Calu3 (cell line): ENCODE measurements at places on chromosomes 11 and 22.
A peak's percentile ranks its signal among the peaks of the same experiment; 100 is the strongest.

- no peak for DNase-seq
Measured at GRCh38 chr11:3637201-3637600, 4.6 kb downstream of the ART5 start.

GRCh38 chr11:75269896-75270295 lies 29.3 kb downstream of the TPBGL start:
- DNase-seq, result no peak

GRCh38 chr11:70082829-70083228 lies 4.7 kb downstream of the ANO1 start:
- DNase-seq, result peak; percentile 28

- DNase-seq, result no peak
Measured at GRCh38 chr22:17109113-17109865, 11.9 kb downstream of the TMEM121B start.

DNA sequence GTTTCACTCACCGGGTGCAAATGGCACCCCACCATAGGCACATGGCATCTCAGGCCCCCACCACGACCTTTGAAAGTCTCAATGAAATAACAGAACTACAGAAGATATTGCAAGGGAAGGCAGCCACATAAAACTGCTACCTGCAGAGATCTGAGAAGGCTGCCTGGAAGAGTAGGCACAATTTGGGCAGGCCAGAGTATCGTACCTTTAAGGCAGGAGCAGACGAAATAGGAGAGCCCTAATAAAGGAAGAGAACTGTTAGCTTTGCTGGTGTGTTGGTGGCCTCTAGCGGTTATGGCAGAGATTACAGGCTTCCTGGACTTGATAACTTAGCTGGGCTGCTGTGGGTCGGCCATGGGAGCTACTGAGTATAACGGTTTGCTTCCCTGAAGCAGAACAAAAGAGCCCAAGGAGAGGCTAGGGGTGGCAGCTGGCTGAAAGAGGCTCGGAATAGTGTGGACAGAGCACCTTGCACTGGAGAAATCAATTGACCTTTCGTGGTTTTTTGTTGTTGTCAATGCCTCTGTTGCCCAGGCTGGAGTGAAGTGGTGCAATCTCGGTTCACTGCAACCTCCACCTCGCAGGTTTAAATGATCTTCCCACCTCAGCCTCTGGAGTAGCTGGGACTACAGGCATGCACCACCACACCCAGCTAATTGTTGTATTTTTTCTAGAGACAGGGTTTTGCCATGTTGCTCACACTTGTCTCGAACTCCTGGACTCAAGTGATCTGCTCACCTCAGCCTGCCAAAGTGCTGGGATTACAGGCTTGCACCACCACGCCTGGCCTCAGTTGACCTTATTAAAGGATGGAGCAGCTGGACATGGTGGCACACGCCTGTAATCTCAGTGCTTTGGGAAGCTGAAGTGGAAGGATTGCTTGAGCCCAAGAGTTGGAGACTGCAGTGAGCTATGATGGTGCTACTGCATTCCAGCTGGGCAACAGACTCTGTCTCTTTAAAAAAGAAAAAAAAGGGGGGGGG lies 4.8 kb downstream of the SDF2L1 start:
- DNase-seq, result peak; percentile 77

DNA sequence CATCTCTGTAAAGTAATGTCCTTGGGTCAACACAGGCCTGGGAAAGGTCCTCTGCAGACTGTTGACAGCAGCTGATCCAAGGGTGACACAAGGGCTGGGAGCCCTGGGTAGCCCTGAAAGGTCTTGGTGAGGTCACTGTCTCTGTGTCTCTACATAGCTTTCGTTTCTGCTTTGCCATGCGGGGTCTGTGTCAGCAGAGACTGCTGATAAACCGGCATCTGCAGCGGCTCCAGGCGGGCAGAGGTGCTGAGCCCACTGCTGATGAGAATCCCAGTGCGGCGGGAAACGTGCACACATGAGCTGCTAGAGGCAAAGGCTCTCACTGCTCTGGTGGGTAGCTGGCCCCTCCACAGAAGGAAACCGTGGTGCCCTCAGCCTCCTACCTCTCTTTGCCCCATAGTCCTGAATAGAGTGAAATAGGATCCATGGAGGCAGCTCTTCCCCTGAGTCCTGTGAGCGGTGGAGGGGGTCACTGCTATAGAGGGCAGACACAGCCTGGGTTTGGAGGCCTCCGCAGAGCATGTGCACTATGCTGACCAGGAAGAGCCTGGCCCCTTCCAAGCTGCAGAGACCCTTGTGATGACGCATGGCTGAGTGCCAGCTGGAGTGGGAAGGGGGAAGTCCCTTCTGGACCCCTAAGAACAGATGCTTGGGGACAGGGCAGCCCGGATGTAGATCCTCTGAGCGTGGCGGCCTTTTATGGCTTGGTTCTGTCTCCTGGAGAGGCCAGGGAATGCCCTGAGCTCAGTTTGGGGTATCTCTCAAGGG lies 17.8 kb upstream of the ST3GAL4 start:
- DNase-seq, result no peak

DNA sequence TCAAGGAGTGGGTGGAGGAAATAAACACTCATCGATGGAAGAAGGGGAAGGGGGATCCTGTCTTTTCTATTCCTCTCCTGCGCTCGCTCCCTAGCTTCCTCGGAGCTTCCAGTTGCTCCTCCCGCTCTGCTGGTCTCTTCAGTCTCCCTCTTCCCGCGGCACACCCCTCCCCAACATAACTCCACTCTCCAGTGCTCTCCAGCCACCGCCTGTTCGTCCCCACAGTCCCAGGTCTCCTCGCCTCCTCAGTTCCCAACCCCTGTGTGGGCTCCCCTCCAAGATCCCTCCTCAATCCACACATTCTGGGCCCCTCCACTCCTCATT lies 438 bp downstream of the ZW10 start:
- DNase-seq, result no peak
